ENCODE measurements at places on chromosomes 16 and 17.
A peak's percentile ranks its signal among the peaks of the same experiment; 100 is the strongest.

DNA sequence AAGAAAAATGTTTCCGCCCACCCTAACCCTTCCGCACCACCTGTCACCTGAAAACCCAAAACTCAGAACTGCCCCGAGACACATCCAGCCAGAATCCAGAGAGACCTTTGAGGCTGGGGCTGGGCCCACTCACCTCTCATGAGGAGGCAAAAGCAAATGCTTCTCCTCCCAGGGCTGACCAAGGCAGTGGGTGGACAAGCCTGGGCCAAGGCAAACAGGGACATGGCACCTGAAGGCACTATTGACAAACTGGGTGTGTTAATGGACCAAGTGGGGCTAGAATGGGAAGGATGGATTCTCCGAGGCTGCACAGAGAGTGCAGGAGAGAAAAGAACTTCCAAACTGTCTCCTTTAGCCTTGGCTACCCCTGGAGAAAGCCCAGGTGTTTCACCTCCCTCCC lies 54.4 kb downstream of the SOX9 start:
- no peak for DNase-seq

GRCh38 chr17:80997424-80998117 lies 5.9 kb downstream of the CHMP6 start:
- DNase-seq: no peak

DNA sequence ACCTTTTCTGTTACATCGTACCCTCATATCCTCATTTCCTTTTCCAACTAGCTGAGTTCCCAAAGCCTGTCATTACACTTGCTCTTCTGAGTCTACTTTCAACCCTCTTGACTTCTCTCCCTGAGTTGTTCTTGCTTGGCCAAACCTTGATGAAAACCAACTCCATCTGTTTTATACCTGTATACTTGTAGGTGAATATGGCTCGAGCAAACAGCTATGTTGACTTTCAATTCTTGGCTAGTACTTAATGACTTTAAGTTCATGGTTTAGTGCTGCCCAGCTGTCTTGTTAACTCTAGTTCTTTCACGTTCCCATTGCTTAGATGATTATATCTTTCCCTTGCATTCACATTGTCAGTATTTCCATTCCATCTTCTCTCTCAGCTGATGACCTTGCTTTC lies 14.8 kb downstream of the TANC2 start:
- DNase-seq: no peak

DNA sequence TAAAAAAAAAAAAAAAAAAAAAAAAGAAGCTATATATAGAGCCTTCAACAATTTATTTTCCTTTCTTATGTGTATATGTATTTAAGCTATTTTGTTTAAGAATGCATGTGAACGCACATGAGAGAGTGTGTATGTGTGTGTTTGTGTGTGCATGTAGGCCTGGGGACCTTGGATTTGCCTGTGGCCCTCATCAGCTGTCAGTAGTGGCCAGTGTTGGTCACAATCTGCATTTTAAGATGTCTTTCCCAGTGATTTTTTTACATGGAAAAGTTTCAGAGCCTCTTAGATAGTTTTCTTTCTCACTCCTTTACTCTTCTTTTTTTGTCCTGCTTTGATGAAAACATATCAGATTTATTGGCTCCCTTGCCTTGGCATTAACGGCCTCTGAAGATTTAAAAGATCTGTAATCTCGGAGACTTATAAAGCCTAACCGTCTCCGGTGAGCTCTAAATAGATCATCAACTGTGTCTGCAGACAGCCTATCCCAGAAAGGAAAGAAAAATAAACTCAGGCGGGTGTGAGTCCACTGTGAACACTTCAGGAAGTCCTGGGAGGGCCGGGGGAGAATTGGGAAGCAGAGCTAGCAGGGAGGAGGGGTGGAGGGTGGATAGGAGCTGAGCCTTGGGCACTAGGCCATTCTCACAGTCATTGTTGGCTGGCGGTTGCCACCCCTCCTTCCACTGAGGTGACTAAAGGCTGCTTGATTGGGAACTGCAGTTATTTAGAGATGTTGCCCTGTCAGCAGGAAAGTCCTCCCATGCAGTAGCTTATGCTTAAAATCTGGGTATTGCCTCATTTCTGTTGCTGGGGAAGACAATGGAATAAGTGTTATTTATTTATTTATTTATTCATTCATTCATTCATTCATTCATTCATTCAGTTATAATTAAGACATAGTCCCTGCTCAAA lies 86.8 kb downstream of the WWP2 start:
- DNase-seq: no peak

DNA sequence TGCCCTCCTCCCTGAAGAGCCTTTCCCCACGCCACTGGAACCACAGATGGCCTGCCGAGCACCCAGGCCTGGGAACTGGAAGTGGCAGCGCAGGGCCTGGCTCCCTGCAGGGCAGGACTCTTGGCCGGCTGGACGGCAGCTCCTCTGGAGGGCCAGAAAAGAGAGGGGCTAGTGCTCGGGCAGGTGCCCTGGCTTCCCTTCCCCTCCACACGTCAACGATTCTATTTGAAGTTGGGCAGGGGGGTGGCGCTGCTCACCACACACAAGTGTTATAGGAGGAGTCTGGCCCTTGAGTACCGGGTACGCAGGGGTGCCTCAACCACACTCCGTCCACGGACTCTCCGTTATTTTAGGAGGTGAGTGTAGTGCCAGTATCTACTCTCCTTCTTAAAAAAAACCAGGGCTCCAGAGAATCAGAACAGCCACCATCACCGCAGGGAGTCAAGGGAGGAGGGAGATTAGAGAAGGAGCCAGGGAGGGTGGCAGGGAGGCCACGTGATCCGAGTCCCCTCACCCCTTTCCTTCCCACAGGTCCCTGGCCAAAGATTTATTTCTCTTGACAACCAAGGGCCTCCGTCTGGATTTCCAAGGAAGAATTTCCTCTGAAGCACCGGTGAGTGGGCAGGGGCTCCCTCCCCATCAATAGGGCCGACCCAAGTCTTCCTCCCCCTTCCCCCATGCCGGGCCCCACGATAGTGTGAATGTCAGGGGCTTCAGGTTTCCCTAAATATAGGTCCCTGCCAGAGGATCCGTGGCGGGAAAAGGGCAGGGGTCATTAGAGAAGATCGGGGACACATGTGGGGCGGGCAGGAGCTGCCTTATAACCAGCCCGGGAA lies 1.4 kb upstream of the ALDOA start:
- peak; percentile 64 for DNase-seq

DNA sequence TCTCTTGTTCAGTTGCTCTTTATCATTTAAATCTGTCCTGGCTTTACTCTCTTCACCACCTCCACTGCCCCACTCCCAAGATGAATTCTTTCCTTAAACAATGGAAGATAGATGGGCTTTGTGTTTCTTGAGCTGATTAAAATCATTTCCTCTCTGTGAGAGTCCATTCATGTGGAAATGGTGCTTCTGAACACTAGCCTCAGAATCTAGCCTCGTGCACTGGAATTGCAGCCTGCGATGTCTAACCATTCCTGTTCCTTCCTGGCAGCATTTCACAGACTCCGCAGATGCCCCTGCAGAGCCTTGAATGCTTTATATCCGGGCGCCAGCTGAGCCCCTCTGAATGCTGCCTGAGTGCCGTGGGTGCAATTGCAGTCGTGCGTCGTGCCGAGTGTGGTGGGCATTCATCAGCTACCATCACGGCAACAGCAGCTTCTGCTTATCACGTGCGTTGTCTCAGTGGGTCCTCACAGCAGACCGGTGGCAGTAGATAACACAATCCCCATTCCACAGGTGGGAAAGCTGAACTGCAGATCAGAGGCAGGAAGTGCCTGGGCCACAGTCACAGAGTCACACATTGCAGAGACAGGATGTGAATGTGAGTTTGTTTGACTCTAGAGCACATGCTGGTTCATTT lies 172.8 kb upstream of the WSCD1 start:
- DNase-seq: no peak

DNA sequence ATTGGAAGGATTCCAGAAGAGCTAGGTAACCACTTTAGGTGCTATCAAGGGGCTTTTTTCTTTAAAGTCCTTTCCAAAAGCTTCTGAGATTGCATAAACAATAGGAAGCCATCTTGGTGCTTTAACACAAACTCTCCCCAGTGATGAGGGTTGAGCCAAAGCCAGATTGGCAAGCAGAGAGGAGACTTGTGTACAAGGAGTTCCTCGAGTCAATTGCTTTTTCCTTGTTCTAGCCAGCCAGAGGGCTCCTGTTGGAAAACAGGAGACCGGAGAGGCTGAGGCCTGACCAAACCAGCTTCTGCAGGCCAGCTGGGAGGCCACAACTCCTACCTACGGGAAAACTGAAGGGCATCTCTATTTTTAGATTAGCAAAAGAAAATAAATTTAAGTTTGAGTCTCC lies 46.5 kb downstream of the MAPT start:
- DNase-seq: no peak

DNA sequence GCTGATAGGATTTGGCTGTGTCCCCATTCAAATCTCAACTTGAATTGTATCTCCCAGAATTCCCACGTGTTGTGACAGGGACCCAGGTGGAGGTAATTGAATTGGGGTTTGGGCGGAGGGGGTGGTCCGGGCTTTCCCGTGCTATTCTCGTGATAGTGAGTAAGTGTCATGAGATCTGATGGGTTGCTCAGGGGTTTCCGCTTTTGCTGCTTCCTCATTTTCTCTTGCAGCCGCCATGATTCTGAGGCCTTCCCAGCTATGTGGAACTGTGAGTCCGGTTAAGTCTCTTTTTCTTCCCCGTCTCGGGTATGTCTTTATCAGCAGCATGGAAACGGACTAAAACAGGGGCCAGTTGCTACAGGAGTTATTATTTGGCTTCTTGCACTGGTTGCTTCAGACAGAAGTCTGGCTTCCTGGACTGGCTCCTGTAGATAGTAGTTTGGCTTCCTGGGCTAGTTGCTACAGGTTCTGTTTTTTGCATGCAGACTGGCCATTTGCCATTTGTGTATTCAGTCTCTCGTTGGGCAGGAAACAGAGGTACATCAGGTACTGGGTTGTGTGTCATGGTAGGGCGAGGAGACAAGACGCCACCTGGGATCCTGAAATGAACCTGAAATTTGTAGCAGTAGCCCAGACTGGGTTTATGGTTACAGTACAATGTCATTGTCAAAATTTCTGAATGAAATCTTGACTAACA lies 32.6 kb downstream of the CNTNAP4 start:
- no peak for DNase-seq

GRCh38 chr16:87305505-87306391 lies 11.4 kb downstream of the C16orf95 start:
- DNase-seq: no peak

DNA sequence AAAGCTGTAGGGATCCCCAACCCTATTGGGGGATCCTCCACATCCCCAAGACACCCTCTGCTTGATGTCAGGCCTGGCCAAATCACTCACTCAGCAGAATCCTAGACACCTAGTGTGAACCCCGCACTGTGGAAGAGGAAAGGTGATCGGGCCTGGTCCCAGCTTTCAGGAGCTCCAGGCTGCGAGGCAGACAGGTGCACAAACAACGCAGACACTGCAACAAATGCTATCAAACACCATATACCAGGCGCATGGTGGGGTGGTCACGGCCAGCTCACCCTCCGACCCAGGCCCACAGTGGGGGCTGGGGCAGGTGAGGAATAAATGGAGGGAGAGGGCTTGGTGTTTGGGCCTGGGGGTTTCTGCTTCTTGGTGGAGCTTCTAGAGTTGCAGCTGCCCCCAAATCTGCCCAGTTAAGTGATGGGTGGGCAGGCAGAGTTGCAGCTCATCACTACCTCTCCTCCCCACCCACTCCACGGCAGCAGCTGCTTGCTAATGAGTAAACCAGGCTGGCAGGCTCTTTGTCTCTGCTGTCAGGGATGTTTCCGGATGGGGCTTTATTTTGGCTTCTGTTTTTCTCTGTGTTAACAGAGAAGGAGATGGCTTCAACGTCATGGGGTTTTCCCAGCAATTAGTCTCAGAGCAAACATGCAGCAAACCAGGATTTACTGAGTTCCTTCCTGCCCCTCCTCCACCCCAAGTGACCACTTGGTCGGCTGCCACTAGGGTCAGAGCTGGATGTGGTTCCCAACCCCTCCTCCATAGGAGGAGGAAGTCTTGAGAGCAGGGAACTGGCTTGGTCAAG lies 46.6 kb downstream of the PECAM1 start:
- no peak for DNase-seq

GRCh38 chr16:22370038-22370820 lies 4.2 kb downstream of the CDR2 start:
- DNase-seq: no peak

DNA sequence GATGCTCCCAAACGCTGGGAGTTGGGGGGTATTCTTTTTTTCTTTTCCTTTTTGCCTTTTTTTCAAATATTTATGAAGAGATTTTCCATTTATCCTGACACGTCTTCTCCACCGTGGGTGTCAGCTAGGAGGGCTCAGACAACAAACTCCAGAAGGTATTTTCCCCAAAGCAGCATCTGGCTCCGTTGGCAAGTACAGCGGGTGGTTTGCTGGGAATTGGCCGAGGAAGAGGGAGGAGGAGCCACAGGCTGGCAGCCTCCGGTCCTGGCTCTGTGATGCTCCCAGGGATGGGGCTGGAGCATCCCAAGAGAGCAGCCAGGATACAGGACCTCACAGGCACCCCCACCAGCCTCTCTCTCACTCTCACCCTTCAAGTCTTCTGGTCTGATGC lies 10.9 kb upstream of the CACNG4 start:
- DNase-seq: no peak

GRCh38 chr16:4544473-4544872 lies 5.9 kb upstream of the CDIP1 start:
- DNase-seq: no peak

GRCh38 chr16:57600048-57600835 lies 28.2 kb upstream of the ADGRG1 start:
- DNase-seq: peak; percentile 38

- no peak for DNase-seq
Measured at GRCh38 chr16:76668207-76668725, 391.1 kb downstream of the CNTNAP4 start.

DNA sequence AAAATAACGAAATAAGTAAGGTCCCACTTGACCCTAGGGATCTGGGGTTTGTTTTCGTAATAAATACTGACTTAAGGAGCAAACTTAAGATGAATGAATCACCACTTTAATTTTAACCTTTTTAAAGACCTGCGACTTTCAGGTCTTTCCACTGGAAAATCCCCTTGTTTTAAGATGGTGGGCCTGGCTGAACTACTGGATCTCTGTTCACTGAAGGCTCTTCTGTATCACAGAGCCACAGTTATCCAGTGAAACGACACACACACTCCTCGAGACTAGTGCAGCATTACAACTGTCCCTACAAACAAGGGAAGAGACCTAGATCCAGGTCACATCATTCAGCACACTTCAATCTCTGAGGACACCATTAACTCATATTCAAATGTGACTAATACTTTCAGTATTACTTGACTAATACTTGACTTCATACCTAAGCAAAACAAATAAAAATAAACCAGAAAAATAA lies 299.0 kb downstream of the CEP112 start:
- DNase-seq: no peak

GRCh38 chr17:66724581-66725341 lies 110.2 kb upstream of the CACNG5 start:
- DNase-seq: no peak

DNA sequence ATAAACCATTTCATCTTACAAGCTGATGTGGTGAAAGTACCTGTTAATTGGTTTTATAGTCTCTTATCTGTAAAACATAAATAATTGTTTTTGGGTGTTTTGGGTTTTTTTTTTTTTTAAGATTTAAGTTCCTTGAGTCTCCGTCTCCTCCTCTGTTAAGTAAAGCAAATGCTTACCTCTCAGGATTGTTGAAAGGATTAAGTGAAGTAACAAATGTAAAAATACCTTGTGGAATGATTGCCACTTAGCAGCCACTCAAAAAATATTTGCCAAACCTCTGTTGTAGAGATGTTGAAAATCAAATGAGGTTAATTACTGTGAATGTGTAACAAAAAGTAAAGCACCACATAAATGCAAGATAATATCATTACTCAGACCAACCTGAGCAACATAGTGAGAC lies 19.2 kb downstream of the LIMD2 start:
- no peak for DNase-seq
